ENCODE measurements at places on chromosomes 7 and 10.

GRCh38 chr10:13961097-13961496 is 369.6 kb downstream of the FRMD4A start:
- DNase-seq, result no peak

- DNase-seq, result no peak
Observed at GRCh38 chr10:11097686-11098085, 80.0 kb downstream of the CELF2 start.

GRCh38 chr7:32250471-32251260 is 180.5 kb upstream of the PDE1C start:
- no peak for DNase-seq

GRCh38 chr10:13750299-13751190 is 163.8 kb downstream of the PRPF18 start:
- DNase-seq, result no peak

DNA sequence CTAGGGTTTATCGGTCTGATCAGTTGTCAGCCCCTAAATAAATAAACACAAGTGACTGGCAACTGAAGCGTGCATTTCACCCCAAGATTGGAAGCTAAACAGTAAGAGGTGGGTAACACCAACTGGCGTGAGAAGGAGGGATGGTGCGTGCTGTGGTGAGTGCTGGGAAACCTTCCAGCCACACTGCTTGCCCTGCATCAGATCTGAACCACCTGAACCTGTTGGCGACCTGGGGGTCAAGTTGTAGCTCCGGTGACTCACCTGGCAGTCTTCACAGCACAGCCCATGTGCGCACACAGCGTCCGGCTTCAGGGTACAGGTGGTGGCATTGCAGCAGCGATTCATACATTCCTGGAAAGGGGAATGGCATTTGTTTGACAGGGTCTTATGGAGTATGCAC is 170.1 kb downstream of the FANK1 start:
- DNase-seq, result no peak

DNA sequence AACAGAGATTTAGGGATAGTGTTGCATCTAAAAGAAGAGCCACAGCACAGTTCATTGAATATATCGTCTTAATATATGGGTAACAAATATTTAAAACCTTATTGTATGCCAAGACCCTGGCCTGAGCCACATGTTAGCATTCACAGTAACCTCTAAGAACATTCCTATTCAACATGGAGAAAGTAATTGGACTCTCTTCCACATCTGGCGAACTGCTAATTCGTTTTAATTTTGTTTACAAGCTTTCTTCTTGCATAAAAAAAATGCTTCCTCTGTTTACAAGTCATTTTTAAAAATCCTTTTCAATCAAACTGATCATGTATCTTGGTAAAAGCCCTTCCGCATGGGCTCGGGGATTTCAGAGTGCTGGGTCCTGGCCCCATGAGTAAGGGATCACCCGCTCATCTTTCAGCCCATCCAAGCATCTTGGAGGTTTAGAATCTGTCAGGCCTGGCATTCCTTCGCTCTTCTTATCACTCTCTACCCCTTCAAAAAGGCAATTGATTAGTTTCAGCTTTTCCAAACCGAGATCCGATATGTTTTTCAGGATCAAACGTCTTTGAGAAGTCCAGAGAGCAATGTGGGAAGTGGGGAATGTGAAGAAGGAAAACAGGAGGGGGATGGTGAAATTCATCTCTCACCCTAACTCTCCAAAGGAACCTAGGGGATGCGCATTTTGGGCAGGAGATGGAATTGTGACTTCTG is 7.3 kb downstream of the TWIST1 start:
- no peak for DNase-seq

- no peak for DNase-seq
Observed at GRCh38 chr10:104368381-104368780, 14.7 kb downstream of the CFAP58 start.

GRCh38 chr7:82443036-82443546 is 486 bp downstream of the CACNA2D1 start:
- DNase-seq, result no peak

DNA sequence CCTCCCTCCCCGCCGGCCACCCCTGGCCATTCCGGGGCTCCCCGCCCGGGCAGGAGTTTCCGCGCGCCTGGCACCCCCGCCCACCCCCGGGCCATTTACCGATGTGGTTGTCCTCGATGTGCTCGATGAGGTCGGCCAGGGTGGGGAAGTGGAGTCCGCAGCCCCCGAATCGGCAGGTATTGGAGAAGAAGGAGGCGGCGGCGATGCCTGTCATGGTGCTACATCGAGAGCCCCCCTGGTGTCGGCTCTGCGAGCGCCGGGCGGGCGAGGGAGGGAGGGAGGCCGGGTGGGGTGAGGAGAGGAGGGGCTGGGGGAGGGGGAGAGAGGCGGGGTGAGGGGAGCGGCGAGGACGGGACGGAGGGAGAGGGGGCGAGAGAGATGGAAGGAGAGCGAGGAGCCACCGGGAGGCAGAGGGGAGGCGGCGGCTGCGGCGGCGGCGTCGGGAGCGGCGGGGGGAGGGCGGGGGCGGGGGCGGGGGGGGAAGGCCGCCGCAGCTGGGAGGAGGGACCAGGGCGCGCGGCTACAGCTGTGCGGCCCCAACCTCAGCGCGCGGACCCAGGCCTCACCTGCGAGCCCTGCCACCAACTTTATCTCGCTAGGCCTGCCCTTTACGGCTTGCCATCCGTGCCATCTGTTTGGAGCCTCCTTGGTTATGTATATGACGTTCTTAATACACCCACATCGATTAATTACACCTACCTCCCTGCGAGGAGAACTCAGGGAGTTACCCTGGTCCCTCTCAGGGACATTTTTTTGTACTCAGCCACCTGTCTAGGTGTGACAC is at the start of gene JAZF1:
Gene JAZF1 (minus strand): TSS at position 432 of the 784 bp plus-strand sequence.
- peak; percentile 37 for DNase-seq

- no peak for DNase-seq
Observed at GRCh38 chr7:98254951-98255610, 3.0 kb upstream of the TECPR1 start.

DNA sequence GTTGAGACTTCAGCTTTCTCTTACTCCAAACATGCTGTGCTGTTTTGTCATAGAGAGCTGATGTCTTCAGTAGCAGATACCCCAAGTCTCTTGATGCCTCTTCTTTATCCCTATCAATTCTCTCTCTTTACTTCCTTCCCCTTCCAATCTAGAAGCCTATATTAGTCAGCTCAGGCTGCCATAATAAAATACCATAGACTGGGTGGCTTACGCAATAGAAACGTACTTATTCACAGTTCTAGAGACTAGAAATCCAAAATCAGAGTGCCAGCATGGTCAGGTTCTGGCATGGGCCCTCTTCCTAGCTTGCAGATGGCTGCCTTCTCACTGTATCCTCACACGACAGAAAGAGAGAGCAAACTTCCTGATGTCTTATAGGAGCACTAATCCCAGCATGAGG is 9.0 kb upstream of the GARS1 start:
- DNase-seq, result no peak

DNA sequence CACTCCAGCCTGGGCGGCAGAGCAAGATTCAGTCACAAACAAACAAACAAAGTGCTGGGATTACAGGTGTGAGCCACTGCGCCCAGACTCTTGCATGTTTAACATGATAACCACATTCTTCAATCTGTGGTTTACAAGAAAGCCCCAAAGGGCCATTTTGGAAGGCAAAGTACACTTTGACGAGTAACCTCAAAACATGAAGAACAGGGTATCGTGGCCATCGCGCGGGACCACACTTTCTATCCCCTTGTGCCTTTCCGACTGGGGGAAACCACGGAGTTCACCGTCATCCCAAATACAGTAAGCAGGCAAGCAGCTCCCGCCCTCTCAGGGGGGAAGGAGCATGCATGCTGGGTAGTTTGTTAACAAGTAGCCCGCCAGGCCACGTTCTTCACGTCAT is 125.2 kb downstream of the RNF216 start:
- no peak for DNase-seq

GRCh38 chr10:50855461-50855860 is 30.0 kb downstream of the A1CF start:
- no peak for DNase-seq

DNA sequence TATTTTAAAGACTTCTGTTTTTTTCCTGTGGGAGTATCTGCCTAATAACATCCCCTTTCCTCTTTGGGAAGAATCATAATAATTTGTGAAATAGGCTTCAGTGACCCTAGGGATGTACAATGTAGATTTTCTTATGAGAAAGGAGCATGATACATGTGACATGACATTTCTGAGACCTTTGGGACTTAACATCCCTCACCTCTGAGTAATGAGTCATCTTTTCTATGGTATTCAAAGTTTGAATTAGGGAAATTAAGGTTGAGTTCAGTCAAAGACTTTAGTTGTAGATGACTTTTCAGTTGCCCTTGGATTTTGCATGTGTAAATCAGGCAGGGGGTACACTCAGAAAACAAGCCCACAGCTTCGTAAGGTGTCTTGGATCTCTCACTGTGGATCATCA is 14.3 kb downstream of the GRK5 start:
- no peak for DNase-seq

DNA sequence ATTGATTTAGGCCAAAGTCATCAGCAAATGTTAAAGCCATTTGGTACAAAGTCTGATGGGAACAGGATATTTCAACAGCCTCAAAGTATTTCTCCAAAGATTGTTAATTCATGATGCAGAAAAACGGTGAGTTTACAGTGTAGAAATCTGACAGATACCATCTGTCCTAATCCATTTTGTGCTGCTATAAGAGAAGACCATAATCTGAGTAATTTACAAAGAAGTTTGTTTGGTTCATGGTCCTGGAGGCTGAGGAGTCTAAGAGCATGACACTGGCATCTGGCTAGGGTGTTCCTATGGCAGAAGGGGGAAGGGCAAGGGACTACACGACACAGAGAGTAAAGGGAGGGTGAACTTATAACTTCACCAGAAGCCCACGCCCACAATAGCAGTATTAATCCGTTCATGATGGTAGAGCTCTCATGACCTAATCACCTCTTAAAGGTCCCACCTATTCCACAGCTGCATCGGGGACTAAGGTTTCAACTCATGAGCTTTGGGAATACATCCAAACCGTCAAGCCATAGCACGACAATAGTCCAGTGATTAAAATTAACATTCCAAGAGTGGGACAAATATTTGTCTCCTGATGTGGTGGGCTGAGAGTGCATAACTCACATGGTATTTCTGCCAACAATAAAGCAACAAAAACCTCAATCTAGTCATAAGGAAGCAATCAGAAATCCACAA is 298.6 kb upstream of the AKR1E2 start:
- DNase-seq, result no peak

DNA sequence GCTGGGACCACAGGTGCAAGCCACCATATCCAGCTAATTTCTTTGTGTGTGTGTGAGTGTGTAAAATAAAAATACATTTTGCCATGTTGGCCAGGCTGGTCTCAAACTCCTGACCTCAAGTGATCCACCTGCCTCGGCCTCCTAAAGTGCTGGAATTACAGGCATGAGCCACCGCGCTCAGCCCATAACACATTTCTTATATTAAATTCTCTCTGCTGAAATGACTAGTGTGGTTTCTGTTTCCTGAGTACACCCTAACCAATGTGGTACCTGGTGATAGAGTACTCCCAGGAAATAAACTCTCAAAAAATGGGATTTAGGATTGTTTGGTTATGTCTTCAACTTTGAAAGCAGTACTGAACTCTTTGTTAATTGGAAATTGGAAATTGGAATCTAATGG is 19.4 kb upstream of the FHIP2A start:
- DNase-seq, result no peak

- DNase-seq, result no peak
Observed at GRCh38 chr10:93461109-93461806, 20.9 kb downstream of the MYOF start.

DNA sequence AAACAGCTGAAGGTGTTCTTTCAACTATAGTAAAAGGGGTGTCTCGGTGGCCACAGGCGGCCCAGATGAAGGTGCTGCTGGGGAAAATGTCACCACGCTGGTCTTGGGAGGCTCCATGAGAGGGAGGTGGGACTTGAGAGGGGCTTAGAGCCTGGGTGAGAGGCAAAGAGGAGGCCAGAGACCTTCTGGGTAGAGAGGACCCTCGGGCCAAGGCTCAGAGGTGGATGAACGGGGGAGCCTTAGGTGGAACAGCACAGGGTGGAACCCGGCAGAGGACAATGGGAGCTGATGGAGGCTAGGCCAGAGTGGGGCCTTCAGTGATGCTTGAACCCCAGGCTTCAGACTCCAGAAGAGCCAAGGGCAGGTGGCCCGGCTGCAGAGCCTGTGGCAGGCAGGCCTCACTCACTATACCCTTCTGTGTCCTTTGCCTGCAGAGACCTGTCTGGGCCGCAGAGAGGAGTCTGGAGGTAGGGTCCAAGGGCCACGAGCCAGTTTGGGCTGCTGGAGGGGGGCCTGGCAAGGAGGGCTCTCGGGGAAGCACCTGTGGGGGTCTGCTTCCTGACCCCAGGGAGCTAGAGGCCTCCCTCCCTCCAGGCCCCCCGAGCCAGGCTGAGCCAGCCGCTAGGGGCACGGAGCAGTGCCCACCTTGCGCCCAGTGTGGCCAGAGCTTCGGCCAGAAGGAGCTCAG is 32.1 kb downstream of the ZNF783 start:
- DNase-seq, result no peak

GRCh38 chr7:148882841-148883265 is 1.2 kb downstream of the EZH2 start:
- DNase-seq, result no peak

- peak; percentile 90 for DNase-seq
Observed at GRCh38 chr10:44959247-44960087, at the start of gene RASSF4. Gene RASSF4 (plus strand): TSS chr10:44959802. CDS start chr10:44970203, 10,401 bp downstream.

DNA sequence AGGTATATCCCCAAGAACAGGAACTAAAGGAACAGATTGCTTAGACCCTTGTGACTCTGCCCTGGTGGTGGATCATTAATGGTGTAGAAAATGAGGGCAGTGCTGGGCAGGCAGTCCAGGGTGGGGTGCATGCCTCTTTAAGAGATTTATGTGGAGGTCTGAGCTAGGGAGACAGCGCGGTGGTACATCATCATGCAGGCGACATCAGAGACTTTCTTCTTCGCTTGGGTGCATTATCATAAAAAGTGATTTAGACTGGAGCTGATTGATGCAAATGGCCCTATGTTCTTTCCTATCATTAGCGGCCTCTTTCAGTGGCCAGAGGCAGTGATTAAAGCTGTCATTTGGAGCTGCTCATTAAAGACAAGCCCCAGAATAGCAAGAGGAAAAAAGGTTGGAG is 519.1 kb upstream of the GALNT17 start:
- DNase-seq, result no peak

DNA sequence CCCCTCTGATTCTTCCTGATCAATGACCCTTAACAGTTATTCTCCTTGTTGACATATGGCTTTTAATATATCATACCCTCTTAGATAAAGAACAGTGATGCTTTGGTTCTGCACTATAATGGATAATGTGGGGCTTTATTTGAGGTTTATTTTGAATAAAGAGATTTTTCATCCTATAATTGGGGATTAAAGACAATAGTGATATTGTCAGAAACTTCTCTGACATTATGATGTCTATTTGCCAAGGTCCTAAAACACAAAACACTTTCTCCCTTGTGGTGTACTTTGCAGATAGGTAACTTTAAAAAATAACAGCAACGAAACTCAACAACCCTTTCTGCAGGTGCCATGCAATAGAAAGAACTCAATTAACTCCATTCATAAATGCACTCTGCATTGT is 243.6 kb upstream of the RHOBTB1 start:
- no peak for DNase-seq

DNA sequence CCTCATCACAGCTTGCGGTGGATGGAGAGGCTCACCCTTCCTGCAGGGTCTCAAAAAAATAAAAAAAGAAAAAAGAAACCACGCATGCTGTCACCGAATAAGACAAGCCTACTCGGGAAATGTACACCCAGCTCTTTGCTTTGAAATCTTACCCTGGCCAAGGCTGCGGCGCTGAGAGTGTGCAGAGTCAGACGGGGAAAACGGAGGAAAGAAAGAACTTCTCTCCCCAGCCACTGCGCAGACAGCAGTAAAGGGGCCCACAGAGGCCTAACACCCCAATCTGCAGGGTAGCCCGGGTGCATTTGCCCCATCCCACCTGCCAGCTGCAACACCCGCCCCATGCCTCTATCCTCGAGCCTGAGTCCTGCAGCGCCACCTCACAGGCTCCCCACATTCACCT is 14.8 kb downstream of the SLIT1 start:
- DNase-seq, result no peak

All from stimulated activated naive CD4-positive, alpha-beta T cell (primary cell).